ENCODE measurements at places on chromosomes 7 and 10.

GRCh38 chr7:47648275-47648925 is 66.5 kb upstream of the TNS3 start:
- no peak for DNase-seq

DNA sequence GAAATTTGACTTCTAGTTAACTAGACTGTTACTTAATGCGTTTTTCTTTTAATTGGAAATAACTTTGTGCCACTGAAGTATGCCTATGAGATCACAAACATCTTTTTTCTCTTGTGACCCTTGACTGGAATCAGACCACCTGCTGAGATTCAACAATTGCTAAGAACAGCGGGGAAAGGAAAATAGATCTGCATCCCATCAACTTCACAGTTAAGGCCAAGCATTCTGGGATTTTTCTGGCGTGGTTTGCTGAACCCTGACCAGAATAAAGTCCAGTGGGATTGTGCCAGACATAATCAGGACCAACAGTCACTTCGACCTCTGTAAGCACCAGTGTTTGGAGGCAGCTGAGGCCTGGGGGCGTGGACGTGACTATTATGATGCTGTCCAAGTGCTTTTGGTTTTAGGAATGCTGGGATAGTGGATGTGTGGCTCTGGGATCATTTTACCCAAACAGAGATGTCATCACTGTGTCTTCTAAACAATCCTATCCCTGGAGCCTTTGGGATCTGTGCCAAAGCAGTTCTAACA is 373.3 kb upstream of the PRKCQ start:
- DNase-seq = no peak

GRCh38 chr7:34165927-34166550 is 260.7 kb downstream of the BMPER start:
- DNase-seq = no peak

DNA sequence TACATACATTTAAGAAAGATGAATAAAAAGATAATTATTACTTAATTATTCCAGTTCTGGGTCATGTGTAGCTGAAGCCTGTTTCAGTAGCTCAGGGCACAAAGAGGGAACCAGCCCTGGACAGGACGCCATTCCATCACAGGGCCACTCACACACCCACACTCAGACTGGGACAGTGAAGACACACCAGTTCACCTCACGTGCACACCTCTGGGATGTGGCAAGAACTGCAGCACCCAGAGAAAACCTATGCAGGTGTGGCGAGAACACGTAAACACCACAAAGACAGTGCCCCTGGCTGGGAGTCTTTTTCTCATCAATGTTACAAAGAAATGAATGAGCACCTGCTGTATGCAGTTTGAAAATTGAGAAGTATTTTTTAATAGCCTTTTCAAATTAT is 1.6 kb upstream of the IDI1 start:
- DNase-seq = peak; percentile 39

DNA sequence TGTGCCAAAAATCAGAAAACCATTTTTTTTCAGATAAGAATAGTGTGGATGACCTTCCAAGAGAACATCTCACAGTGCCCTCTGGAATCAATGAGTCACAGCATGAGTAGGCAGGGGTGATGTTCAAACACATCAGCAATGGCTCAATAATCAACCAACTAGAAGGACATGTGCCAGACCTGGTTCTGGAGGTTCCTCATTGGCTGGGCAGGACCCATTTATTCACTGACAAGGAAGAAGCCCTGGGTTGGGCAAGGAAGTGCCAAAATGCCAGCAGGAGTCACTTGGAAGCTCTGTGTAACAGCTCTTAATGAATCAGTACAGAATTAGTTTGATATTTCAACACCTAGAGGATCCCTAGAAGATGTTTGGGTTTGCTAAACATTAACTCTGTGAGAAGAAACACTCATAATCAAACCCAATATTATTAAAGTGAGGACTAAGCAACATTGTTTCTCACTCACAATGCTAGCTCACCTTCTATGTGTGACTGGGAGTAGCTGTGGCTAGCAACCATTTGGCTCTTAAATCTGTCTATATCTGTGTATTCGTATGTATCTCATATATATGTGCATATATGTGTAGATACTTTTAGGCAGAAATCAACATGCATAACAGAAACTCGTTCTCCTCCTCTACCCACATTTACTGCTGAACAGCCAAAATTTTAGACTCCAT is 72.3 kb upstream of the APBB1IP start:
- no peak for DNase-seq

Data from CD4-positive, alpha-beta T cell treated with Interleukin-6 for 4 hours (primary cell).